ENCODE measurements at places on chromosomes 12 and 14.

DNA sequence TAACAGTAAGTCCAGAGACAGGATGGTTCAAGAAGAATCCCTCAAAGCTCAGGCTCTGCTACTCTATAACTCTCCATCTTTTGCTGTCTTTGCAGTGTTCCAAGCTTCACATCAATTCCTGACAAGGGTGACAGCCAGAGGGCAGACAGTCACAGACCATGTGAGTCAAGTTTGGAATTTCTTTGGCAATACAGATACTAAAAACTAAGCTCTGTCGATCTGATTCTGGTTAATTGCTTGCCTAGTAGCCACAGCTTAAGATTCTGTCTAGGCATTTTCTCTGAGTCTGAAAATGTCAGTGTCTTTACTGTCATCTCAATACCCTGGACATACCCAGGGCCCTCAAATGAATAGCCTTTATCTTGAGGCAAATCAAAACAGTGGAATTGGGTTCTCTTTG, 153.7 kb downstream of the CEP128 start:
- no peak for DNase-seq

DNA sequence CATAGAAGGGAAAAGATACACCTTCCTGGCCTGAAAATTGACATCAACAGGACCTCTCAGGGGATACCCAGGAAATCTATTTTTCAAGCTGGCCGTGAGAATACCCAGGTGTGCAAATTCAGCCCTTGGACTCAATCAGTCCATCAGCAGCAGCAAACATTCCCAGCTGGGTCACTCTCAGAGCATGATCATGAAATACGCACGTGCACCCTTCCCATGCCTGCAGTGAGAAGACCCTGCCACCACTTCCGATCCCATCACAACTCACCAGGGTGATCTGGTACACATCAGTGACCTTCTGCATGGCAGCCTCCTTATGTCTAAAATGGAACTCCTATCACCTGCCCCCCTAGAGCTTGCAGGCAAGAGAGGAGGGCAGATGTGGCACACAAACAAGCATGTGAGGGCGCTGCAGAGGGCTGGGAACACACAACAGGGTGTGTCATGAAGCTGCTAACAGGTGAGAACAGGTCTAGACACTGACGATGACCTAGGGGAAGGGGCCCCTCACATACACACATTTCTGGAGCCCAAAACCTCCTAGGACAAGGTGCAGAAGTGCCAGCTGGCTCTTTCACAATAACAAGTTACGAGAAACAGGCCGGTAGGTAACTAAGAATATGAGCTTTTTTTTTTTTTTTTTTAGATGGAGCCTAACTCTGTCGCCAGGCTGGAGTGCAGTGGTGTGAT, 37.8 kb upstream of the TC2N start:
- no peak for DNase-seq

DNA sequence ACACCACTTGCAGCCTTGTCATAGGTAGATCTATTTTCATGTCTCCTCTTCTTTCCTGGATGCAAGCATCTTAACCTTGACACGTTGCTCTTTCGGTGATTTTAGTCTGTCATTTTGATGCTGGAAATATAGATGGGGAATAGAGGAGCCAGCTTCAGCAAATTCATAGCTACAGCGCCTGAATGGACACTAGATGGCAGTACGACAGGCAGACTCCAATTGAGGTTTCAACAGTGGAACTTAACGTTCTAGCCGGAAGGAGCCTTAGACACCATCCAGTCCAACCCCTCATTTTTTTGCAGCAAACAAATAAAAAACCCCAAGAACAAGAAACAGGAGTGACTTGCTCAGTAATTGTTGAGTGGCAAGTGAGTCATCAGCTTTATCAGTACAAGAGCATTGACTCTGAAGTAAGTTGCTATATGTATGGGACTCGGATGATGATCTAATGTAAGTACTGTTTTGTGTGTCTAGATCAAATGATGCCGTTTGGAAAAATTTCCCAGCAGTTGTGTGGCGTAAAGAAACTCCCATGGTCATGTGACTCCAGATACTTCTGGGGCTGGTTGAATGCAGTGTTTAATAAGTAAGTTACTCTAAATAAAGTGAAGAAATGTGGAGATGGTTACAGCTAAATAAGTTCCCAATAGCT, 9.0 kb downstream of the DMAC2L start:
- DNase-seq, result no peak

DNA sequence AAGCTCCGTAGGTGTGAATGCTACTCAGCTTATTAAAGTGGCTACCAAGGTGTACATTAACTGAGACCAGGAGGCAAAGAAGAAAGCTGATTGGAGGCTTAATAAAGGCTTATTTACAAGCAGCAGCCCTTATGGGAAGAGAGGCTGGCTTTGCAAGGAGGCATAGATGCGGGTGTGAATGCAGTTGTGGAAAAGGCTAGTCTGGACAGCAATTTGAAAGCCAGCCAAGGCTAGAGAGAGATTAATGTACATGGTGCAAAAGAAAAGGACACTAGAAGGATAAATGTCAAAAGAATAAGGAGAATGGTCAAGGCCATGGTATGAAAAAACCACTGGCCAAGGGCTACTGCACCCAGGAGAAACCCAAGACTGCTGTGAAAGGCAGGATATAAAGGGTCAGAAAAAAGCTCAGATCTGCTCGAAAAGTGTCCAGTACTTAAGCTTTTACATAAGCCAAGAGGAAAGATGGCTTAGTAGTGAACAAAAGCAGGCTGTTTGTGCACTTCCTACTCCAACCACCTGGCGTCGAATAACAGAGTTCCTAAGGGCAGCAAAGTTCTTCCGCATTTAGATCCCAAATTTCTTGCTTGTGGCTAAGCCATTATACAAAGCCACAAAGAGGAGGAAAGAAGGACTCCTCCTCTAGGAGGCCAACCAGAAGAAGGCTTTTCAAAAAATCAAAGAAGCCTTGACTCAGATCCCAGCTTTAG, 24.0 kb downstream of the KLRK1 start:
- no peak for DNase-seq

DNA sequence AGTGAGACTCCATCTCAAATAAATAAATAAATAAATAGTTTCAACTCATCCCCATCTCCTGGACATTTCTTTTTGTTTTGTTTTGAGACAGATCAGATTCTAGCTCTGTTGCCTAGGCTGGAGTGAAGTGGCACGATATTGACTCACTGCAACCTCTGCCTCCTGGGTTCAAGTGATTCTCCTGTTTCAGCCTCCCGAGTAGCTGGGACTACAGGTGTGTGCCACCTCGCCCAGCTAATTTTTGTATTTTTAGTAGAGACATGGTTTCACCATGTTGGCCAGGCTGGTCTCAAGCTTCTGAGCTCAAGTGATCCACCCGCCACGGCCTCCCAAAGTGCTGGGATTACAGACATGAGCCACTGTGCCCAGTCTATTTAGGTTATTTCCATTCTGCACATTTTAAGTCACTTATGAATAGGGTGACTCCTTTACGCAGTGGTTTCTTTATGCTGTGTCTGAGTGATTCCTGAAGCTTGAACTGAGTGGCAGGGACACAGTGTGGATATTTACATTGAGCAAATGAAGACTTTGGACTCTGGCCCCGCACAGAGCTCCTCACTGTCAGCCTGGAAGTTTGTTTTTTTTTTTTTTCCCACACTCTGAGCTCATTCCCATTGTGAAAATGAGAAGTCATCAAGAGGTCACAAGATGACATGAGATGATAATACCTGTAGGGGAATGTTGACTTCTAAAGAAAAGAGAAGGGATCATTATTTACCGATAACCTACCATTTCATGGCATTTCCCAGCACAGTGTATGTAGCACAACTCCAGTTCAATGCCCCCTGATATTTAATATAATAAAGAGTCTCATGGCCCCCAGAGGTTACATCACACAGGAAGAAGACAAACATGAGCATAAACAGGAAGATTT, 72.6 kb downstream of the TBX3 start:
- DNase-seq, result no peak

DNA sequence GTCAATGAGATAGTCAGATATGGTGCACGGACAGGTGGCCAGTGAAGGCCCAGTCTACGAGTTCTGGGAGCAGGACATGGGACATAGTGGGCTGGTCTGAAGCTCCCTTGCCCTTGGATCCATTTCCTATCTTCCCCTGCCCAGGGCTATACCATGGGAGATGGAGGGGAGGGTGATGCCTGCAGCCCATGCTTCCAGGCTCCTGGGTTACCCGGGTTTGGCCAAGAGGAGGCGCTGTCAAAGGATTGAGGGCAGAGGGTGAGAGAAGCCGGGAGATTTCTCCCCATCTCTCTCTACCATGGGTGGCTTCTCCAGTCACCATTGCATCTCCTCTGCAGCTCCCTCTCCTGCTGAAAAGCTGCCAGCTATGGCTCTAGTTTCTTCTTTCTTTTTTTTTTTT, 52.8 kb upstream of the LHX5 start:
- DNase-seq, result no peak

DNA sequence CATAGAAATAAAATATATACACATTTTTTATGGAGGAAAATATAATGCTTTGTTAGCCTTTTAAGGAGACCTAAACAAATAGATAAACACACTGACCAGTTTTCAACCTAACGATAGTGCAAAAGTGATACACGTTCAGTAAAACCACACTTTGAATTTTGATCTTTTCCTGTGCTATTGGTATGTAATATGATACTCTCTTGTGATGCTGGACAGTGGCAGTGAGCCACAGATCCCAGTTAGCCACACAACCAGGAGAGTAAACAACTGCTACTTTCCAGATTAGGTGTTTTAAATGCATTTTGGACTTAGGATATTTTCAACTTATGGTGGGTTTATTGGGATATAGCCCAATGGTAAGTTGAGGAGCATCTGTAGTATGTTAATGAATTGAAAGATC, 243.1 kb downstream of the ERC1 start:
- no peak for DNase-seq

DNA sequence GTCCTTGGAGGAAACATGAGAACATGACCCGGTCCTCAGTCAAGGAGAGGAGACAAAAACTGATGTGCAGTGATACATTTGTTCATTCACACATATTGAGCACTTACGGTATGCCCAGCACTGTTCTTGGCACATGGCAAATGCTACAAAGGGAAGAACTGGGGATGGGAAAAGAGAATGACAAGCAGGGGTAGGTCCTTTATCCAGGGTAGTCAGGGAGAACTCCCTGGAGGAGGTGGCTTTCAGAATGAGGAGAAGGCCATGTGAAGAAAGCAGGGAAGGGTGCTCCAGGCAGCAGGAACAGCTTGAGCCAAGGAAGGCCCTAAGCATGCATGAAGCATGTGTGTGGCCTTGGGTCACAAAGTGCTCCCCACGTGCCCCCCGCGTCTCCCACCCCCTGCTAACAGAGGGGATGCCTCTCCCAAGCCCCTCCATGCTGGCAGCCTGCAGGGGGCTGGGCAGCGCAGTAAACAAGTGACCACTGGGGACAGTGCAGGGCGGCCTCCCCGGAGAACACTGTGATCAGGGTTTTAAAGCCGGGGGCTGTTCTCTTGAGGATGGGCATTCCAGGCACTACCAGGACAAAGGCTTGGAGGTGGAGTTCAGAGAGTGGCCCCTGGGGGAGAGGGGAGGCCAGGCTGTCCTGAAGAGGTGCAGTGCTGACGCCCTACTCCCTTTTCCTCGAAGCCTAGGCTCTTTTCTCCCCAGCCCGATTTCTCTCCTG, 71.0 kb downstream of the PHETA1 start:
- DNase-seq, result no peak

DNA sequence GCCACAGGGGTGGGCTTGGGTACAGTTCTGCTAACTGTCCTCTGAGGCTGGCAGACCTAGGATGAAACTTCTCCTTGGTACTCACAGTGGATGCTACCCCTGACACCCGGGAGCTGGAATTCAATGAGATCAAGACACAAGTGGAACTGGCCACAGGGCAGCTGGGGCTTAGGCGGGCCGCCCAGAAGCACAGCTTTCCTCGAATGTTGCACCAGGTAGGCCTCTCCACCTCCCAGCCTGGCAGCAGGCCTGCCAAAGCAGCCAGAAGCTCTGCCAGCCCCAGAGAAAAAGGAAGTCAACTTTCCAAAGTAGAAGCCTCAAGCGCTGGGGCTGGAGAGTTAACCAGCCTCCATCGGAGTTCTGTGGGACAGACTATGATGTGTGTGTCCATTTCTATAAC, 2.4 kb upstream of the NRL start:
- no peak for DNase-seq

- no peak for DNase-seq
Measured at GRCh38 chr12:52699960-52700359, 3.4 kb downstream of the KRT77 start.

DNA sequence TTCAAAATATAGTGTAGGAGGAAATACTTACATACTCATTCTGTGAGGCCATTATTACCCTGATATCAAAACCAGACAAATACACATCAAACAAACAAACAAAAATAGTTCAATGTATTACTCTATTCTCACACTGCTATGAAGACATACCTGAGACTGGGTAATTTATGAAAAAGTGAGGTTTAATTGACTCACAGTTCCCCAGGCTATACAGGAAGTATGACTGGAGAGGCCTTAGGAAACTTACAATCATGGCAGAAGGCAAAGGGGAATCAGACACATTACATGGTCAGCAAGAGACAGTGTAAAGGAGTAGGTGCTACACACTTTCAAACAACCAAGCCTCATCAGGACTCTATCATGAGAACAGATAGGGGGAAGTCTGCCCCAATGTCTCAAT, 1023.2 kb downstream of the TMTC2 start:
- DNase-seq, result no peak

- peak; percentile 36 for DNase-seq
Measured at GRCh38 chr12:107645630-107646333, 39.8 kb upstream of the PWP1 start.

- no peak for DNase-seq
Measured at GRCh38 chr14:56044196-56044595, 74.0 kb upstream of the PELI2 start.

DNA sequence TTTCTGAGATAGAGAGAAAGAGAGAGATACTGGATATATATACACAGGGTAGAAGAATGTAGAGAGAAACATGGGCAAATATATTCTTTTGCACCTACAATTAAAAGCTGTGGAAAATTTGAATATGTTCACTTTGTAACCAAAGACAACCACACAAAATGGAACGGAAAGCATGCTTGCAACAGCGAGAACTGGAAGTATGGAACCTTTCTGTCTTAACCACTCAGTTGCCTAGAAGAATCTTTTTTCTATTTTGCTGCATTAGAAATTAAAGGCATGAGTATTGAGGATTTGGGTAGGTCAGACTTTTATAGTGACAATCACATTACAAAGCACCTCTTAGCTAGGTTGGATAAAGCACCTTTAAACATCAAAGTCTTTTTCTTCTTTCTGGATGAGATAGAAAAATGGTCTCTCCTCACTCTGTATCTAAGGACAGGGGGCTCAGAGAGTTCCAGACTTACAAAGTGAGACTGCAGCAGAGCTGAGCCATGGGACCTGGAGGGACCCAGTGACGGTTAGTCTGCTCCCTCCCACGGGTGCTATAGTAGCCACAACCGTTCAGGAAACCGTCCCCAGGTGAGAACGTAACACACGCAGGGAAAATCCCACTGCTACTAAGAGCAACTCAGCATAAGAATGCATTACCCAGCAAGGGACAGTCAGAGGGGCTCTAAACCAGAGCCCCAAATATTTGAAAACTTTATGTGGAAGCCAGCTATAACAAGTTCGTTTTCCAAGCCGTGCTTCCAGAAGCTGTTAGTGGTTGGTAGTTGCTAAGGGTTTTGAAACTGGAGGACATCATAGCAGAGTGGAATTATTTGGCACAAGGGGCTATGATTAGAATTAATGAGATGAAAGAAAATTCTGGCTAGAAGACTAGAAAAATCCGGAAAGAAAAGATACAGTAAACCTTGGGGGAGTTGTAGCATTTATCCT, 97.1 kb downstream of the DAD1 start:
- DNase-seq, result no peak
